HuH-7 (cell line): ENCODE measurements at places on chromosomes 5 and 9.
A peak's percentile ranks its signal among the peaks of the same experiment; 100 is the strongest.

DNA sequence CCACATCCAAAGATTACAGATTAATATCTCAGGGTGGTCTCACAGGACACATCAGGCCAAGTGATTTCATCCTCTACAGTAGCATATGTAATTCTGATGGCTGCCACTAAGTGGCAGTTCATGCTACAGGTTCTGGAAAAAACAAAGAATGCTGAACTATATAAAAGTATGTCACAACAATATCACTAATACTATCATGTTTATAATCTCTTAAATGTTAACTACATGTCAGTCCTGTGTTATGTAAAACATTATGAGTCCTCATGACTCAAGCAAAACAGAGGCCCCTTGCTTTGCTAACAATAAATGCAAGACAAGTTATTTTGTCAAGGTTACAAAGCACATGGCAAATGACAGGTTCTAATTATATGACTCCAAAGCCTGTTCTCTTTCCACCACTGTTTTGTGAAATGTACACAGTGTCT lies 233.2 kb downstream of the FBXL17 start:
- no peak for DNase-seq

DNA sequence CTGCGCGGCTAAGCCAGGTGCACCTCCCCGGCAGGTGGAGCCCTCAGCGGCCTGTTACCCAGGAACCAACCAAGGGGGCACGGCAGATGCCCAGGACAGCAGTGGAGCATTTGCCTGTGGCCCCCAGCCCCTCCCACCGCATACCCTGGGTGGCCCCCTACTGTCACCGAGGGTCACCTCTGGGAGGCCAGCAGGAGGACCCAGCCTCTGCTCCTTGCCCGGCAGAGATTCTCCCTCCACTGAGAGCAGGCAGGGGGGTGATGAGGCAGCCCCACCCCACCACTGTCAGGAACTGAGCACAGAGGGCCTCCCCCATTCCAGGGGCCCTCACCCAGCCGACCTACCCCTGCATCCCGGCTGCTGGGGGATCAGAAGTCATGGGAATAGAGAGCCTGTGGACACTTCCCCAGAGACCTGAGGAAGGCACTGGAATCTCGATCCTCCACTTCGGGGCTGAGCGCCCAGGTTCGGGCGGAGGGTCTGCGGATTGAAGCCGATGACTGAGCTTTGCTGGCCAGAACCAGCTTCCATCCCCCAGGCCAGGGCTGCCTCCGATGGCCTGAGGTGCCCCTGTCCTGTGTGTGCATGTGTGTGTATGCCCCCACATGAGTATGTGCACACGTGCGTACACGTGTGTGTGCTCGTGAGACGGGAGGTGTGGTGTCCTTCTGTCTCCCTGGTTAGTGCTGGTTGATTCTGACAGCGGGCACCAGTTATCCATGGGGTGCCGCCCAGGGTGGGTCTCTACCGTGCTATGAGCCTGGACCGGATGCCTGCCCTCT lies at the start of gene QRFP:
Gene QRFP (minus strand): TSS at position 580 of the 782 bp plus-strand sequence. CDS start 2,974 bp downstream, outside the sequence.
- no peak for DNase-seq

- no peak for DNase-seq
Observed at GRCh38 chr9:118975736-118976135, 393.5 kb downstream of the BRINP1 start.

- no peak for DNase-seq
Observed at GRCh38 chr5:146796911-146797310, 81.6 kb downstream of the PPP2R2B start.

- no peak for DNase-seq
Observed at GRCh38 chr9:75087289-75087823, 599 bp downstream of the NMRK1 start.

DNA sequence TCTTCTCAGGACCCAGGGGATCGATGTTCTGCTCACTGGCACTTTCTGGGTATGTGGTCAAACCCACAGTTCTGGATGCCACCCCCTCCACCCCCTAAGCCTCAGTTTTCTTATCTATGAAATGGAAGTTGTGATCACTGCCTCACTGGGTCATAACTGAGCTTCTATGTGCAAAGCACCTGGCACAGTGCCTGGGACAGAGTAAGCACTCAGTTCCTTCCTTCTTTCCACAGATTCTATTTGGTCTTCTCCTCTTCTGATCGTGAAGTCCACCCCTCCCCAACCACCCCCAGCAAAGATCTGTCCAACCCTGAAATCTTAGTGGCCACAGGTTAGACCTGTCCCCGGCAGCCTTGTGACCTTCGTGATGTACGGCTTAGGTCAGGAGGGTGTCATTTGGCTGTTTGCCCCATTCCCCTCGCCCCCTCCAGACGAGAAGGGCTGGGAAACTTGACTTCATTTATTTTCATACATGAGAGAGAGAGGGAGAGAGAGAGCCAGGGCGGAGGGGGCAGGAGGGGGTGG lies 181.4 kb downstream of the FGF18 start:
- DNase-seq: no peak

- no peak for DNase-seq
Observed at GRCh38 chr9:81455462-81456219, 233.7 kb downstream of the TLE1 start.

DNA sequence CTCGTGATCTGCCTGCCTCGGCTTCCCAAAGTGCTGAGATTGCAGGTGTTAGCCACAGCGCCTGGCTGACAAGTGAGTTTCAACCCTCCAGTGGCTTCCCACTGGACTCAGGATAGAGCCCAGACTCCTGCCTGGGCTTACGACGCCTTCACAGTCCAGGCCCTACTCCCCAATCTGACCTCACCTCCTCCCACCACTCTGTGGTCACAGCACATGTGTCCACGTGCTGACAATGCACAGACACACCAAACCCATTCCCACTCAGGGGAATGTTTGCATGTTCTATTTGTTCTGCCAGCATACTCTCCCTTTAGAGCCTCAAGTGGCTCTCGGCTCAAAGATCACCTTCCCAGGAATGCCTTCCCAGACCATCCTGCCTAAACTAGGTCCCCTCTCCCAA lies 31.1 kb upstream of the TRIM14 start:
- DNase-seq: no peak

DNA sequence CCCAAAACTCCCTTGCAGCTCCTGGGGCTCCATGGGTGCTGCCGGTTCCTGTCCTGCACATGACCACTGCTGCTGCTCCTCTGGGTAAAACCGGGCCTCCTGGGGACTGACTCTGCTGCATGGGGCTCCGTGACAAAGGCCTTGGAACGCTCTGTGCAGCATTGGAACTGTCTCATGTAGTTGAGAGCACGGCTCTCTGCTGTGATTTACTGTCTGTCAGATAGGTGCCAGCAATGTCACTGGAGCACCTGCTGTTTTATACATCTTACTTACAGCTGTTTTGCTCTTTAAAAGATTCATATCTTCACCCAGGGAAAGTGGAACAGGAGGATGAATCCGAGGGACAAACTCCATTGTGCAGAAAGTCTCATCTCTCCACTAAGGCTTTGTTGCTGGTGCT lies 138.1 kb downstream of the YIPF5 start:
- DNase-seq: no peak

- peak; percentile 38 for DNase-seq
Observed at GRCh38 chr9:77751341-77752091, 103.4 kb upstream of the GNA14 start.

- no peak for DNase-seq
Observed at GRCh38 chr9:27870404-27870803, 297.1 kb upstream of the C9orf72 start.

- no peak for DNase-seq
Observed at GRCh38 chr5:129445379-129445778, 14.7 kb upstream of the ADAMTS19 start.

DNA sequence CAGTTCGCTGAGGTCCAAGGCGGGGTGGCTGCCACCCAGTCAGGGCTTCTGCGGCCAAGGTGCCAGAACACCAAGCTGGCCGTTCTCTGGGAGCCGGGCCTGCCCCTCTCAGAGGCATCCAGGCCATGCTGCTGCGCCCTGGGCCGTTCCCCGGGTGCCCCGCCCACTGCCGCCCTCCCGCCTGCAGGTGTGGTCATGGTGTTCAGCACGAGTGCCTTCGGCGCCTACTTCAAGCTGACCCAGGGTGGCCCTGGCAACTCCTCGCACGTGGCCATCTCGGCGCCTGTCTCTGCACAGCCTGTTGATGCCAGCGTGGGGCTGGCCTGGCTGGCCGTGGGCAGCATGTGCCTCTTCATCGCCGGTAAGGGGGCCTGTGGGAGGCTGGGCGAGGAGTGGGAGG lies 7.7 kb downstream of the SLC2A8 start:
- no peak for DNase-seq

DNA sequence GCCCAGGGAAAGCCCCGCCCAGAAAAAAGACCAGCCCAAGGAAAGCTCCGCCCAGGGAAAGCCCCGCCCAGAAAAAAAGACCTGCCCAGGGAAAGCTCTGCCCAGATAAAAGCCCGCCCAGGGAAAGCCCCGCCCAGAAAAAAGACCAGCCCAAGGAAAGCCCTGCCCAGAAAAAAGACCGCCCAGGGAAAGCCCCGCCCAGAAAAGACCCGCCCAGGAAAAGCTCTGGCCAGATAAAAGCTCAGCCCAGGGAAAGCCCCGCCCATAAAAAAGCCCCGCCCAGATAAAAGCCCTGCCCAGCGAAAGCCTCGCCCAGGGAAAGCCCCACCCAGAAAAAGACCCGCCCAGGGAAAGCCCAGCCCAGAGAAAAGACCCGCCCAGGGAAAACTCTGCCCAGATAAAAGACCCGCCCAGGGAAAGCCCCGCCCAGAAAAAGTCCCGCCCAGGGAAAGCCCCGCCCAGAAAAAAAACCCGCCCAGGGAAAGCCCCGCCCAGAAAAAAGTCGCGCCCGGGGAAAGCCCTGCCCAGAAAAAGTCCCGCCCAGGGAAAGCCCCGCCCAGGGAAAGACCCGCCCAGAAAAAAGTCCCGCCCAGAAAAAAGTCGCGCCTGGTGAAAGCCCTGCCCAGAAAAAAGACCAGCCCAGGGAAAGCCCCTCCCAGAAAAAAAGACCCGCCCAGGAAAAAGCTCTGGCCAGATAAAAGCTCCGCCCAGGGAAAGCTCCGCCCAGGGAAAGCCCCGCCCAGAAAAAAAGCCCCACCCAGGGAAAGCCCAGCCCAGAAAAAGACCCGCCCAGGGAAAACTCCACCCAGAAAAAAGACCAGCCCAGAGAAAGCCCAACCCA lies 11.9 kb downstream of the GRIN1 start:
- peak; percentile 89 for DNase-seq

- DNase-seq: no peak
Observed at GRCh38 chr9:107438211-107439031, 51.1 kb downstream of the KLF4 start.

DNA sequence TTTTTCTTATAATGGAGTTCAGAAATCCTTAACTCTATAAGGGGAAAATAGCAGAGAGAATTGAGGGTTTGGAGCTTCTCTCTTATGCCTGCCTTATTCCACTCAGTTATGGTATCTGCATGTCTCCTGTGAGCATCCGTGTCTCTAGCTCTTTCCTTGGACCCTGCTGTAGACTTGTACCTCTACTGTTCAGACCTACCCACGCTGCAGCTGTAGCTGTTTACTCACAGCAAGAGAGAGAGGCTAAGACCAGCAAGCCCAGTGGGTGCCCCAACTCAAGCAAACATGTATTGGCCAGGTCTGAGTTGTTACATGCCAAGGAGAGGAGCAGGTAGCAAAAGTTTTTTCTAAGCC lies 7.1 kb upstream of the PCSK1 start:
- DNase-seq: no peak

DNA sequence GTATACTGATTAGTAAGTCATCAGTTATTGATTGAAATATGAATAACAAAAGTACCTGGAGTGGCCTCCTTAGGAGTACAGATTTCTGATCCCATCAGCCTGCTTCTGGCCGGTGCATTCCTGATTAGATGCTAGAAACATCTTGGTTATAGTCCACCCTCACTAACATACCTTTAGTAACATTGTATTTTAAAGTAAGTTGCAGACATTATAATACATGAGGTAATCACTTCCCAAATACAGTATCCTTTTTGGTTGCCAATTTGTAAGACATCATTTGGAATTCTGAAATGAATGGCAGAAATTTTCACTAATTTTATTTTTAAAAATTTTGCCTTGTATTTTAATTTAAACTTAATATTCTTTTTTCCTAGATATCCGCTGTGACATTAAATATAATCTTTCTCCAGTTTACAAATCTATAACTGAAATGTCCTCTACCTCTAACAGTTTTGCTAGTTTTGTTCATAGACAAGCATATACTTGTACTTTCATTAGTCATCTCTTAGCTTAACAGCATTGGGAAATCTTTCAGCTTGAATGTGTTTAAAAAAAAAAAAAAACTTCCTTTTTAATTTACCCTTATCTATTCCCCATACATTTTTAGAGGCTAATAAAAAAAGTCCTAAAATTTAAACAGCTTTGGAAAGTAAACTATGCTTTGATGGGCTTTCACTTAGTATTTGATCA lies 178.9 kb downstream of the XRCC4 start:
- DNase-seq: no peak

GRCh38 chr5:151902215-151902614 lies 22.4 kb downstream of the GLRA1 start:
- no peak for DNase-seq

DNA sequence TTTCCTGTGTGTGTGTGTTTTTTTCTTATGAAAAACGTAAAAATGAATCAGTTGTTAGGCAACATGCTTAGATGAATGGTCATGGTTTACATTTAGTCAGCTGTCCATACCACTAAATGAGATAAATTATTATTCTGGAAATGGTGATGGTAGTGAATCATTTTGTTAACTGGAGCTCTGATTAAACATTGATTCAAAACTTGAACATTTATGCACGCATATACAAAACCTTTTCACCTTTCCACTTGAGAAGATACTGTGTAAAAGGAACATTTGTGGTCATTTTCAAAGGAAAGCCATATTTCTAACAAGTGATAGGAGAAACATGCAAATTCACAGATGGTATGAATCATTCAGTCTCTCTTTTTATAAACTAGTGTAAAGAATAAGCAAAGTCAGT lies 162.0 kb downstream of the SLC25A46 start:
- DNase-seq: no peak

DNA sequence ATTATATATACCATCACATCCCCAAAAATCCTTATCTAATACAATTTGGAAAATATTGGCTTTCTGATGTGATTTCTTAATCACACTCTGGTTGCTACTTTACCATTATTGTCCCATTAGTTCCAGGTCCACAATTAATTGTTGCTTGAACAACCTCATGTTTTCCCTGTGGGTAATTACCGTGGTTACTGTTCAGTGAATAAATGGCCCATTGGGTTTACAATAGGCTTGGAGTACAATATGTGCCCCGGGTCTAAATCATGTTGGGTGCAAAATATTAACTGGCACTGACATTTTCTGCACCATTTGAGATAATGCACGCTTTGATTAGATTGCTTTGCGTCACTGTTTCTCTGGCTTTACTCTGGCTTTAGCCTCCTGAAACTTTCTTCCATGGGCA lies 163.7 kb downstream of the GABBR2 start:
- DNase-seq: no peak

DNA sequence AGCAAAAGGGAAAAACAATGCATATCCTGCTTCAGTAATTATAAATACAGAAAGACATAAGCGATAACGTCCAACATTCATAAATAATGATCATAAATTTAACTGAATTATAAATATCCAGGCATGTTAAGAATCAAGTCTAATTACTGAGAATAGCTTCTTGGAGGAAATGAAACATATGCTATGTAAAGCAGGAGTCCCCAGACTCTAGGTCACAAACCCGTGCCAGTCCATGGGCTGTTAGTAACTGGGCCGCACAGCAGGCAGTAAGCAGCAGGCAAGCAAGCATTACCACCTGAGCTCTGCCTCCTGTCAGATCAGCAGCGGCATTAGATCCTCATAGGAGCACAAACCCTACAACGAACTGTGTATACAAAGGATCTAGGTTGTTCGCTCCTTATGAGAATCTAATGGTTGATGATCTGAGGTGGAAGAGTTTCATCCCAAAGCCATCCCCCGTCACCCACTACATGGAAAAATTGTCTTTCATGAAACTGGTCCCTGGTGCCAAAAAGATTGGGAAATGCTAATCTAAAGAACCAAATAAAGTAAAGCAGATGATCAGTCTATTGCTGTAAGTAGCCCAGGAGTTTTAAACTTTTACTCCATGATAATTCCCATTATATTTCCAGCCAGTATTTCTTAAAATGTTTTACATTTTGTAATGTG lies 50.4 kb downstream of the CERT1 start:
- no peak for DNase-seq
